ENCODE measurements at places on chromosomes 7 and 10. TPM values are rescaled to one million over a fixed set of nuclear protein-coding genes. Genes with fewer than 3 reads are reported as not detected.

DNA sequence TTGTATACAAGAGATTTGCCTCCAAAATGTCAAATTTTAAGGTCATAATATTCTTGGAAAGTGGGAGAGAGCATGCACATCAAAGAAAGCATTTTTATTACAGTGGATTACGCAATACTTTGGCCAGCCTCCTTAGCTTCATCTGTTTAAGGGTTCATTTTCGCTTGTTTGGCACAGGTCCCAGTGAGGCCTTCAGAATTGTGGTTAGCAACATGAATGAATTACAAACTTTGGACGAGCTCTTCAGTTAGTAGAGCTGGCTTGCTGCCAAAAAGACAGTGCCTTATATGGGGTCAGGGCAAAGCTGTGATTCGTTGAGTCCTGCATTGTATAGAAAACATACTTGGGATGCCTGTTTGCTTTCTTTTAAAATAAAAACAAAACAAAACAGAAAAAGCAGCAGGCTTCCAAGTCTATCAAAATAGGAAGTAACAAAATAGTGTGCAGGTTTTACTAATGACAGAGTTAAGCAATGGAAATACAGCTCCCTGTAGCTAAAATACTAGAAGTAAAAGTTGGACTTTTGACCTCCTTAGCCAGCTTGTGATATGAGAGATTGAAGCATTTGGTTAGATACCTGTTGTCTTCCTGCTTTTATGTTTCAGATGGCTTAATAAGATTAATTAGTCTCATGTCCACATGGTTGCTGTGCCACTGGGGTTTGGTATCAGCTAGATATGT lies 190.8 kb downstream of the MLLT10 start:
- no peak for DNase-seq

- DNase-seq: no peak
Measured at GRCh38 chr10:88702848-88703597, 3.0 kb upstream of the LIPK start.

- DNase-seq: no peak
Measured at GRCh38 chr10:124039483-124040013, 53.9 kb downstream of the CHST15 start.

GRCh38 chr10:33704214-33704830 lies 369.9 kb upstream of the NRP1 start:
- DNase-seq: no peak

The RPEL1 gene
- total RNA-seq: not detected

The VPS37D gene
- total RNA-seq: not detected
